ENCODE measurements at places on chromosomes 7 and 10.

- DNase-seq, result no peak
Measured at GRCh38 chr7:41887416-41887815, 184.5 kb upstream of the INHBA start.

GRCh38 chr10:89419548-89419947 is 5.2 kb downstream of the IFIT5 start:
- peak; percentile 56 for DNase-seq

GRCh38 chr7:152869677-152870051 is 110.1 kb downstream of the ACTR3B start:
- DNase-seq, result no peak

DNA sequence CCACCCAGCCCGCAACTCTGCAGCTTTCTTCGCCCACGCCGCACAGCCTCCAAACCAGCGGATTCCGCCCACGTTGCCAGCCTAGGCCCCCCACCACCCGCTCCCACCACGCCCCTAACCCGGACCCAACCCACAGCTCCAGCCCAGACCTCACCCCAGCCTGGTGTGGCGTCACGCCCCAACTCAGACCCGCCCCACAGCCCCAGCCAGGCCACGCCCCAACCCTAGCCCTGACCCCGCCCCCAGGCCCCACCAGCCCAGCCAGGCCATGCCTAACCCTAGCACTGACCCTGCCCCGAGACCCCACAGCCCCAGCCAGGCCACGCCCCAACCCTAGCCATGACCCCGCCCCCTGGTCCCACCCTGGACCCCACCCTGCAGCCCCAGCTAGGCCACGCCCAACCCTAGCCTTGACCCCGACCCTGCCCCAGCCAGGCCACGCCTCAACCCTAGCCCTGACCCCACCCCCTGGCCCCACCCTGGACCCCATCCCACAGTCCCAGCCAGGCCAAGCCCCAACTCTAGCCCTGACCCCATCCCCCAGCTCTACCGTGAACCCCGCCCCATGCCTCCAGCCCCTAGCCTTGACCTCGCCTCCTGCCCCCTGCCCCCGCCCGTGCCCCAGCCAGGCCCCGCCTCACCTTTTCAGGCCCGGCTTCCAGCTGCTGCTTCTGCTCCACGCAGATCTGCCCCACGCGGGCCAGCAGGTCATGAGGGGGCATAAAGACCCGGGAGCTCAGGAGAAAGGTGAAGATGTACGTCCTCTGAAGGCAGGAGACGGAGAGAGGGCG is 64.0 kb downstream of the RASGEF1A start:
- no peak for DNase-seq

GRCh38 chr10:100282907-100283306 is 3.6 kb downstream of the BLOC1S2 start:
- DNase-seq, result no peak

GRCh38 chr7:156029460-156030007 is 217.3 kb upstream of the SHH start:
- no peak for DNase-seq
